ENCODE measurements at places on chromosomes 4 and X.

DNA sequence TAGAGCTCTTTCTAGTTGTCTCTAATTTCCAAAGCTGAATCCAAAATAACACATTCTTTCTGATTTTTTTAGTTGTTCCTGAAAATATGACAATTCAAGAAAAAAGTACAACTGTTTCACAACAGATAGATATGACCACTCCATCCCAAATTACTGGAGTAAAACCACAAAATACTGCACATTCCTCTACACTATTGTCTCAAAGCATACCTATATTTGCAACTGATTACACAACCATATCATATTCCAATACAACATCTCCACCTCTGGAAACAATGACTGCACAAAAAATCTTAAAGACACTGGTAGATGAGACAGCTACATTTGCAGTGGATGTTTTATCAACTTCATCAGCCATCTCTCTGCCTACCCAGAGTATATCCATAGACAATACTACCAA, 43.6 kb downstream of the ADGRG4 start:
- DNase-seq = no peak

DNA sequence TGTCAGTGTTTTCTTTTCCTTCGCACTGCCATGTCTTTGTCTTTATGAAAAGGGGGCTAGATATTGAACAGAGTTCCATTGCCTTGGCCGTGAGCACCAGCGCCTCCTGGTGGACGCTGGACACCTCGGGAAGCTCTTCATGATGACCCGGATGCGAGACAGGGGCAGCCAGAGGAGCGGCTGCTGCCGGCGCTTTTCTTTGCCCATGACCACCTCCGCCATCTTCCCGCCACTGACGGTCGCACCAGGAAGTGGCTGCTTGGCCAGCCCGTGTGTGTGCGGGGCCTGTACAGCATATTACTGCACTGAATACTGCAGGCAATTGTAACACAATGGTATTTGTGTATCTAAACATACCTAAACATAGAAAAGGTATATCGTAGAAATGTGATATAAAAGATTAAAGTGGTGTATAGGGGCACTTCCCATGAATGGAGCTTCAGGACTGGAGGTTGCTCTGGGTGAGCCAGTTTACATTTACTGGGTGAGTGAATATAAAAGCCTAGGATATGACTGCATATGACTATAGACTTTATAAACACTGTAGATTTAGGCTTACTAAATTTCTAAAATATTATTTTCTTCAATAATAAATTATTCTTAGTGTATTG, 15.8 kb upstream of the GRIA2 start:
- DNase-seq = peak; percentile 14

GRCh38 chrX:39777623-39778025, 320.1 kb downstream of the BCOR start:
- no peak for DNase-seq

DNA sequence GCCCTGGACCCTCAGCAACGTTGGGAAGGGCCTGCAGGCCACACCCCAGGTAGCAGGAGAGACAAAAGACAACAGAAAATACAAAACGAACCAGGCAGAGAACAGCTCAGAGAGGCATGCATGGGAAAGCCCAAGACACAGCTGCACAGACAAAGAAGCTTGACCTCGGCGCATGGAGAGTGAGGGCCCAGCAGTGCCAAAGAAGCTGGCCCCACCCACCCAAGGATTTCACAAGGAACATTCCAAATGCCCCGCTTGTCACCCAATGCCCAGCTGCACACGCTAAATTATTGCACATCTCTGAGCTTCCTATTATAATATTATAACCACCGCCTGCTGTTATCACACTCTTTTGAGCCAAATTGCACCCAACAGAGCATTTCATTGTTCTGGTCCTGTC, 147.7 kb upstream of the TBL1X start:
- no peak for DNase-seq

GRCh38 chr4:77927991-77928925, 65.6 kb downstream of the MRPL1 start:
- no peak for DNase-seq

DNA sequence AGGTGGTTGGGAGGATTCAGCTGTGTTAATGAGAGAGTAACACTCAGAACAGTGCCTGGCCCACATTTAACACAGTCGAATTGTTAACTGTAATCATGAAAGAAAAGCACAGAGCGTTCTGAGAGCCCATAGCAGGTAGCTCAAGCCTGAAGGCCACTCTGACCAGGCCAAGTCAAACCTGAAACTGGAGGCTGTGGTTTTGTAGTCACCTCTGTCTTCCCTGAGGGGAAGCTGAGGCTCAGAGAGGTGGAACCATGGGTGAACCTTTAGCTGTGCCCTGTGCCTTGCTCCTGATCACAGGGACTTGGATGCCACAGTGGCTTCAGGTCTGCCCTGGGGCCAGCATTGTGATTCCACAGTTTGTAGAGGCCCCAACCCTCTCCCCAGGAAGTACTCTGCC, 16.6 kb upstream of the UBA1 start:
- DNase-seq = peak; percentile 6

- no peak for DNase-seq
These were observed 29.6 kb downstream of the PHOX2B start for GRCh38 chr4:41718907-41719306.

- DNase-seq = no peak
These were observed 145.1 kb upstream of the IL1RAPL2 start for GRCh38 chrX:104420907-104421306.

DNA sequence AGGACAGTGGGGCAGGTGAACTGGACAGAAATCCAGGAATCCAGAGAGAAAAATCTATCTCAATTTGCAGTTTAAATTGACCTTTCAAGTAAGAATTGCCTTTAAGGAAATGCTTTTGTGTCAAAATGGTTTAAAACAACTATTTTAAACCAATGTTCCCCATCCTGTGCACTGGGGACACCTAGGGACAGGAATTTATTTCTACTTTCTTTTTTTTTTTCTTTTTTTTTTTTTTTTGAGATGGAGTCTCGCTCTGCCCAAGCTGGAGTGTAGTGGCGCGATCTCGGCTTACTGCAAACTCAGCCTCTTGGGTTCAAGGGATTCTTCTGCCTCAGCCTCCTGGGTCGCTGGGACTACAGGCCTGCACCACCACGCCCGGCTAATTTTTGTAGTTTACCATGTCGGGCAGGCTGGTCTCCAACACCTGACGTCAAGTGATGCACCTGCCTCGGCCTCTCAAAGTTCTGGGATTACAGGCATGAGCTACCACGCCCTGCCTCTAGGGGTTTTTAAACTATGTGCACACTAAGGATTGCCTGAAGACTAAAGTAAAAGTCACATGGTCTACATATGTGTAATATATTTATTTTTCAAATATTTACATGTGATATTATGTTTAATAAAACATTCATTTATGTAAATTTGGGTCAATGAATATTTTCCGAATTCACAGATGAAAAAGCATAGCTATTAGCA, 1213.4 kb downstream of the STIM2 start:
- no peak for DNase-seq

DNA sequence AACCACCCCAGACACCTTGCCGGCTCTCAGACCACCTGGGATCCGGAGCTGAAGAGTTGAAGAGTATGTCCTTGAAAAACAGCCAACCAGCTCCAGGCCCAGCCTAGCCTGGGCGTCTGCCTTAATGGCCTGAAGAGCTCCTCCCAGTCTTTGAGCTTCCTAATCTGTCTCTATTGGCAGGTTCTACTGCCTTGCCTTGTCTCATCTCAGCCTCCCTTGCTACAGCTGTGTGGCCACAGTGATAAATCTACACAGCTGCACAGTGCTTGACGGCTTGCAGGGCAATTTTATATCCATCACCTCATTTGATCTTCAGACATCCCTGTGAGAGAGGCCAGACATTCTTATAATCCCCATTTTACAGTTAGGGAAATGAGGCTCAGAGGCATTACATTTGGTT, 19.9 kb downstream of the AWAT2 start:
- DNase-seq = no peak

- no peak for DNase-seq
These were observed 21.6 kb downstream of the NYX start for GRCh38 chrX:41468647-41469323.

- no peak for DNase-seq
These were observed 75.8 kb upstream of the ATP6AP2 start for GRCh38 chrX:40504801-40505605.

GRCh38 chr4:160326110-160326509, 1223.2 kb downstream of the RAPGEF2 start:
- DNase-seq = no peak

DNA sequence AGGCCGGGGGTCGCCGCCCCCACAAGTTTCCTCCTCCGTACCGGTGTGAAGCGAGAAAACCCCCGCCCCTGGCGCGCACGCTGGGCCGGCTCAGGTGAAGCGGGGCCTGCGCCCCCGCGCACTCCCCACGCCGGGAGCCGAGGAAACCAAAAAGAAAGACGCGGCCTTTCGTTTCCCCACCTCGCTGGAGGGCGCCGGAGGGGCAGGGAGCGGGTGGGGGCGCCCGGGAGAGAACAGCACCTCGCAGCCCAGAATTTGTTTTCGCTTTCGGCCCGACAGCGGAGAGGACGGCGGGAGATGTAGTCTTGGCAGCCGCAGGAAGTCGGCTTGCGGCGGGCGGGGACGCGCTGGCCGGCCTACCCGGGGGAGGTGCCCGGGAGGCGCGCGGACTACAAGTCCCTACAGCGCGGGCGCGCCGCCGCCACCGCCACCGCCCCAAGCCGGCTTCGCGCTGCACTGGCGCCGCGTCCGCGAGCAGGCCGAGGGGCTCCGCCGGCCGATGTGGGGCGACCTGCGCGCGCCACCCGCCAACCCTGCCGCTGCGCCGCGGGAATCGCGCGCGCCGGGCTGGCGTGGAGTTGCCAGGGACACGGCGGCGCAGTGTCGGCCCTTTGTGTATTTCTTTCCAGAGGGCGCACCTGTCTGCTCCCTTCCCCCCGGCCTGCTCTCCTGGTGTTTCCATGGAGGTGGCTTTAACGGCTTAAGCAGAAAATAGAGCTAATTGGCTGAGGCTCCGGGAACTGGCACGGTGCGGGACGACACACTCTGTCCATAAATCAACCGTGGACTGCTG, at the start of gene OTUD4:
Gene OTUD4, minus strand, starts transcription at position 292 of the 793 bp plus-strand sequence. CDS start 616 bp downstream, outside the sequence.
- DNase-seq = peak; percentile 96

DNA sequence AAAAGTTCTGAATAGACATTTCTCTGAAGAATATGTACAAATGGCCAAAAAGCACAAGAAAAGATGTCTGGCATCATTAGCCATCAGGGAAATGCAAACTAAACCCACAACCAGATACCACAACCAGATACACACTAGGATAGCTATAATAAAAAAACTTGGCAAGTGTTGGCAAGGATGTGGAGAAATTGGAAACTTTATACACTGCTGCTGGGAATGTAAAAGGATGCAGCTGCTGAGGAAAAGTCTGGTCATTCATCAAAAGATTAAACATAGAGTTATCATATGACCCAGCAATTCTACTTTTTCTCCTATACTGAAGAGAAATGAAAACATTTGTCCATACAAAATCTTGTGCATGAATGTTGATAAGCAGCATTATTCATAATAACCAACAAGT, 92.3 kb downstream of the UCHL1 start:
- no peak for DNase-seq

GRCh38 chr4:178462710-178463109, 1020.5 kb upstream of the AGA start:
- DNase-seq = no peak

- DNase-seq = no peak
These were observed 680.9 kb upstream of the ATOH1 start for GRCh38 chr4:93147524-93148212.

DNA sequence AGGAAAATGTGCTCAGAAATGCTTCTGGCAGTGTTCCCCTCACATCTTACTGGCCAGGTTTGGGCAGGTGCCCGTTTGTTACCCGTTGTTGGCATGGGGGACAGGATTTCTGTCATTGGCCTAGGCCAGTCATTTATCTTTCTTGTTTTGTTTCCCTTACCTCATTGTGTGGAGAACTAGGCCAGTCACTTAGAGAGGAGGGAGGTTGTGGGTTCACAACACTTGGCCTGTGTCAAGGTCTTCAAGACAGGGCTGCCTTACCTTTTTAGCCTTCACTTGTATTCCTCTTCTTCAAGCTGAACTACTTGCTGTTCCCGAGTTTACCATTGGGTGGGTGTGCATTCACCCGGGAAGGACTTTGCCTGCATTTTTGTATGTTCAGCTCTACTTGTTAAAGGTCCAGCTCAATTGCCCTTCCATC, 17.7 kb downstream of the SNX25 start:
- no peak for DNase-seq

- no peak for DNase-seq
These were observed 982.4 kb upstream of the HS3ST1 start for GRCh38 chr4:12411072-12411471.

DNA sequence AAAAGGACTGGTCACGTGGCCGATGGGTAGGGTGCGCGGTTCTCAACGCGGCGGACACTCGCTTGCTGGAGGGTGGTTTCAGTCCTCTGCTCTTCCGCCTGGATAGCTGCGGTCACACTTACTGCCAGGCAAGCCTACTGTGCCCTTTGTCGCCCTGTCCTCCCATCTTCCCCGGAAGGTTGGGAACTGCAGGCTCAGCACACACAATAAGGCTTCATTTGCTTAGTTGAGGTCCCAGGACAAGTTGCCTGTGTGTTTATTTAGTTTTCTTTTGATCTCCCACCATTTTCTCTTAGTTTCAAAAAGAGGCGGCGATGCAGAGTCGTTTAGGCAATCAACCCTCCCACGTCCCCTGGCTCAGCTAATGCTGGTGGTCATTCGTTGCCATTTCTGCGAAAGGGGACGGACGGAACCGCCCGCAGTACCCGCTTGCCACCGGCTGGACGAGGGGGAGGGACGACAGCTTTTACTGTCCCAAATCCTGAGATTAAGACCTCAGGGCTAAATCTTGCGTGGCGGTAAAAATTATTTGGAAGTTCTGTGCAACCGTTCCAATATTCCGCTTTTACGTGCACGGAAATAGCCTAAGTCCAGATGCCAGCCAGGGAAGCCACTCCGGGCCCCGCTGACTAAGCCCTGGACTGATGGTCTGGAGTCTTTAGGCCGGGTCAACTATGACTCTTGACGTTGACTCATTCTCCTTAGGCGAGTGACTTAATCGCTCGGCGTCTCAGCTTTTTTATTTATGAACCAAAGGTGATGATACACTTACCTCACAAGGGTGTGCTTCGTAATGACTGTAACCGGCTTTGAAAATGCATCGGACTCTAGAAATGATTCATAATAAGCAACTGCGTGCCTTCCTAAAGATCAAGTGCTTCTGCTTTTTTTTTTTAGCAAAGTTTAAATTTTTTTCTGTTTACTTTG, 671 bp upstream of the EIF4E start:
- peak; percentile 73 for DNase-seq

DNA sequence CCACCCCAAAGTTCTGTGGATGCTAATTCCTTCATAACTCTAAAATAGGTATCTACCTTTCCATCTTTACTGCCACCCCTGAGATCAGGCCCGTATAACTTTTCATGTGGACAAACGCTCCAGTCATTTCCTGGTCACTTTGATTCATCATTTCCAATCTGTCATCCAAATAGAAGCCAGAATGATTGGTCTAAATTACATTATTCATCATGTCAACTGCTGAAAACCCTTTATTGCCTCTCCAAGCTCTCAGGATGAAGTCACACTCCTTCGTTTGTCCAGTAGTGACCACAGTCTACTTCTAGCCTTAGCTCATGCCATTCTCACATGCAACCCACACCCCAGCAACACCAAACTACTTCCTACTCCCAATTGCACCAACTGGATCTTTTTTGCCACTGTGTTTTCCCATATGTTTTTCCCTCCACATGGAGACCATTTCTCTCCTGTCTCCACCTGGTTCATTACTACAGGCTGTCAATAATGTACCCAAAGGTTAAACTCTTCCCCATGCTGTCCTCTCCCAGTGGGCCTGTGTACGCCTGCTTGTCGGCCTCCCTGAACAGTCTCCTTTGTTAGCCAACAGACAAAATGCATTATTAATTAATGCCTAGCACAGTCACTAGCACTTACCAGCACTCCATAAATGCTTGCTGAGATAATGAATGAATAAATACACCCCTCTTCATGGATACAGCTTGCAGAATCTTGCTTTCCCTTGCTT, 382.6 kb upstream of the NOCT start:
- DNase-seq = no peak

Data from left cardiac atrium (tissue), 4 donors.